Psoas muscle (tissue), 8 donors: ENCODE measurements at places on chromosomes 13 and 19. TPM values are rescaled to one million over a fixed set of nuclear protein-coding genes. Genes with fewer than 3 reads are reported as not detected.

NLRP7 gene
- total RNA-seq = not detected

NLRP5 gene
- not detected for total RNA-seq

- H3K4me1 ChIP-seq = no peaks in the 10 kb centered on the region
- H3K4me3 ChIP-seq = no peak overlapping the region
- no peak for DNase-seq
- H3K27ac ChIP-seq = no peak overlapping the region
- no peaks in the 10 kb centered on the region for H3K27me3 ChIP-seq
Measured at GRCh38 chr13:68872338-68872737, 1235.3 kb upstream of the ATXN8OS start.

DNA sequence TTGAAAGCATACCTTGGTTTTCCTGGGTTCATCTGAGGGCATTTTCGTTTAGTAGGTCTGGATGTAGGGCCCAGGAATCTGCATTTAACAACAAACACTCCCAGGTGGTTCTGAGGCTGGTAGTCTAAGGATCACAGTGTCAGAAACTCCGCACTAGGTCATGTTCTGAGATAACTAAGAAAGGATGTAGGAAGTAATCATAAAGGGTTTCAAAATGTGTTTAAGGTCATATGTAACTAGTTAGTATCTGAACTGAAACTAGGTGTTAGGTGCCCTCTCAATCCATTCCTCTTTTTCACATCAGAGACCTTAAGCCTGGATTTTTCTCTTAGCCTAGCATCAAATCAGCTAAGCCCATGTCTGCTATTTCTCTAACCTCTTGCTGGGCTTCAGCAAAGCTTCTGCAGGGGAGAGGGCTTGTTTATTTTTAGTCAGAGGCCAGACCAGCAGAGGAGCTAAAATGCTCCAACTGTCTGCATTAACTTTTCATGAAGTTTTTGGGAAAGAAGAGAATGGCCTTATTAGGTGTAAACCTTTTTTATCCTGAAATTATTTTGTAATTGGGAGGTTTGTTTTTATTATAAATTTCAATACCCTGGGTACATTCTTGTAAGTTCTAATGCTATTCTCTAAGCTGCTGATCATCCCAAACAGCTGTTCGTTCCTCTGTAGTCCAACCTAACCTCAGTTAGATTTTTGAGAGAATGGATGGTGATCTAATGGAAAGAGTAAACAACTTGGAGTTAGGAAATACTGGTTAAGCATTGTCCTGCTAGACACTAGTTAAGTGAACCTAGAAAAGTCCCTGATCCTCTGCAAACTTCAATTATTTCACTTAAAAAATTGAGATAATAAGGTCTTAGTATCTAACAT is 262.8 kb upstream of the RFC3 start:
- H3K36me3 ChIP-seq = no peaks in the 10 kb centered on the region
- H3K4me1 ChIP-seq = no peaks in the 10 kb centered on the region
- H3K27me3 ChIP-seq = no peaks in the 10 kb centered on the region

DNA sequence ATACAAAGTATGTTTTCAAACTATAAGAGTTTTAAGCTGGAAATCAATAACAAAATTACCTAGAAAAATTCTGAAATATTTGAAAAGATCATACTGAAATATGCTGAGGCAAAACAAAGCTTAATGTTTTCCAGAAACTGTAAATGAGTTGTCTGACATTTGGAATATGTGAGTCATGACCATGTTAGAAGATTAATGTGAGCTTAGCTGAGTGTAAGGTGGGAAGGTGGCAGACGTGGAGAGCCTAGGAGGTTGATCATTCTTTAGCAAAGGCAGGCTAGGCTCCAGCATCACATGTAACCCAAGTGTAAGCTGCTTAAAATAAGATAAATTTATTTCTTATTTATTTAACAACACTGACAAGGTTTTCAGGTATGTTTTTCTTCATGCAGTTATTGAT is 2086.1 kb upstream of the PCDH20 start:
- H3K27me3 ChIP-seq = no peaks in the 10 kb centered on the region
- H3K4me3 ChIP-seq = no peak overlapping the region
- H3K36me3 ChIP-seq = no peaks in the 10 kb centered on the region

DNA sequence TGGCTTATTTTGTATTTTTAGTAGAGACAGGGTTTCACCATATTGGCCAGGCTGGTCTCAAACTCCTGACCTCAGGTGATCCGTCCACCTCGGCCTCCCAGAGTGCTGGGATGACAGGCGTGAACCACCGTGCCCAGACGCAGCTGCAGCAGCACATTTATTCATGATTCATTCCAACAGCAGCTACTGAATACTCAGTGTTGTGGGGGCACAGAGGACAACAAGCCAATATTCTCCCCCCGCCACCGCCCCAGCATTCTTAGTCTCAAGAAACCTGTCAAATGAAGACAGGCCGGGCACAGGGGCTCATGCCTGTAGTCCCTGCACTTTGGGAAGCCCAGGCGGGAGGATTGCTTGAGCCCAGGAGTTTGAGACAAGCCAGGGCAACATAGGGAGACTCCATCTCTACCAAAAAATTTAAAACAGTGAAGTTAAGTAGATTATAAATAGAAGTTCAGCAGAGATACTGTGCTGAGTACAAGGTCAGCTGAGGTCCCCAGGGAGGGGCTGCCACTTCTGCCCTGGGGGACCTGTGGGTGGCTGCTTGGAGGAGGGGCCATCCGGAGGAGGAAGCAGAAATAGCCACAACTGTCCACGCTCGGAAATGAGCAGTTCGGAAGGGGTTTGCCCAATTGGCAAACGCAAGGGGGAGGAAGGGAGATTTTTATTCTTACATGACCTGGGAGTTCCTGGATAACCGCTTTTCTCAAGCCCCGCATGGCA is 4.3 kb downstream of the DOT1L start:
- no peaks in the 10 kb centered on the region for H3K27me3 ChIP-seq
- peak overlapping the region; percentile 90 for H3K27ac ChIP-seq
- H3K4me1 ChIP-seq = peaks cover 73% of the 10 kb centered on the region
- peak; percentile 83 for DNase-seq
- no peaks in the 10 kb centered on the region for H3K36me3 ChIP-seq
- peak overlapping the region; percentile 39 for H3K4me3 ChIP-seq

TMTC4 gene
- total RNA-seq = 10.1 TPM

GRCh38 chr13:20407759-20408158 is 117.9 kb downstream of the CRYL1 start:
- no peak overlapping the region for H3K4me3 ChIP-seq
- no peaks in the 10 kb centered on the region for H3K4me1 ChIP-seq
- H3K27me3 ChIP-seq = no peaks in the 10 kb centered on the region
- H3K27ac ChIP-seq = no peak overlapping the region

- DNase-seq = no peak
- no peak overlapping the region for H3K27ac ChIP-seq
- no peak overlapping the region for H3K4me3 ChIP-seq
Measured at GRCh38 chr13:107977071-107977574, 238.2 kb downstream of the LIG4 start.

APLP1 gene
- total RNA-seq = 4.1 TPM

SLC10A2 gene
- total RNA-seq = not detected

- peaks cover 3% of the 10 kb centered on the region for H3K4me1 ChIP-seq
- H3K27me3 ChIP-seq = peaks cover 8% of the 10 kb centered on the region
- H3K4me3 ChIP-seq = peak overlapping the region; percentile 82
- no peak overlapping the region for H3K27ac ChIP-seq
Measured at GRCh38 chr19:53466726-53467484, 628 bp upstream of the ZNF813 start.

DNA sequence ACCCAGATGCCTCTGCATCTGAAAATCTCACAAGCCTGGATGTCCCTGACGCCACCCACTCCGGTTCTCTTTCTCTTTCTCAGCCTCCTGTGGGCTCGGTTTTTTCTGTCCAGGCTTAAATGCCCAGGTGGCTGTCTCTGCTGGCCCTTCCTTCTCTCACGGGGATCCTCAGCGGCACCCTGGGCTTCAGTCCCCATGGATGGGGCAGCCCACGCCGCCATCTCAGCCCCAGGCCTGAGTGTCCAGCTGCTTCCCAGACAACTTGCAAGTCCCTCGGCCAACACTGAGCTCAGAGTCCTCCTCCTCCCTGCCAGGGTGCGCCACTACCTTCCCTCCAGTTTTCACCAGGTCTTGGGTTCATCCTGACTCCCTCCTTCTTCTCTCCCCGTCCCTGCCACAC is 6.4 kb downstream of the FBN3 start:
- H3K27me3 ChIP-seq = peaks cover 9% of the 10 kb centered on the region
- no peak for DNase-seq
- H3K4me1 ChIP-seq = no peaks in the 10 kb centered on the region
- no peak overlapping the region for H3K27ac ChIP-seq
